ENCODE measurements at places on chromosomes 2 and 18.
A peak's percentile ranks its signal among the peaks of the same experiment; 100 is the strongest.

DNA sequence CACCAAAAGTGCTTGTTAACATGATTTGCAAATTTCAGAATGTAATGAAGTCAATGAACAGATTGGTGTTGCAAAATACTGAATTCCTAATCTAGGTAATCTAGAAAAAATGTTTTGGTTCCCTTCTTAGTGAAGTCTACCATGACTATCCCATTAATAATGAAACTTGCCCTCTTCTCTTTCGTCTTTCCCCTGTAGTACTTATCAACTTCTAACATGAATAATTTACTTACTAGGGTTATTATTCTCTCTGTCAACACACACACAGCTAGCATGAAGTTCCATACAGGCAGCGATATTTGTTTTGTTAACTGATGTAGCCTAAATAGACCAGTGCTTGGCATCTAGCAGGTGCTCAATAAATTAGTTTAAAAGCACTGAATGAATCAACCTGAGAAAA lies 160.2 kb downstream of the NCK2 start:
- DNase-seq: no peak

DNA sequence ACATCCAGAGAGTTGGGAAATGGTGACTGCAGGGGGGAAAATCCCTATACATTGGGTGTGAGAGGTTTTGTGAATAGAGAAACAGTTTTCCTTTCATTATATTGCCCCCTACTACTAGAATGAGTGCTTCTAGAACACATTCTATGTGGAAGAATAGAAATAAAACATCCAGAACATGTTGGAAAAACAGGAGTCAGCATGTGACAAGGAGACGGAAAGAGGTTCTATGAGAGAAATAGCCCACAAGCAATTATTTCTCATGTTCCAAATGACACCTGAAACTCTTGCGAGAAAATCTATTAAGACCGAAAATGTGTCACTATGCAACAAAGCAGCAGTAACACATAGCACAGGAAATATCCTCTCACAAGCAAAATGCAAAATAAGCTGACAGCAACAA lies 202.7 kb upstream of the SPOPL start:
- DNase-seq: no peak

GRCh38 chr2:70141212-70141901 lies 49.5 kb downstream of the C2orf42 start:
- DNase-seq: peak; percentile 91

- no peak for DNase-seq
These were observed 46.2 kb upstream of the ARHGAP28 start for GRCh38 chr18:6683112-6683876.

DNA sequence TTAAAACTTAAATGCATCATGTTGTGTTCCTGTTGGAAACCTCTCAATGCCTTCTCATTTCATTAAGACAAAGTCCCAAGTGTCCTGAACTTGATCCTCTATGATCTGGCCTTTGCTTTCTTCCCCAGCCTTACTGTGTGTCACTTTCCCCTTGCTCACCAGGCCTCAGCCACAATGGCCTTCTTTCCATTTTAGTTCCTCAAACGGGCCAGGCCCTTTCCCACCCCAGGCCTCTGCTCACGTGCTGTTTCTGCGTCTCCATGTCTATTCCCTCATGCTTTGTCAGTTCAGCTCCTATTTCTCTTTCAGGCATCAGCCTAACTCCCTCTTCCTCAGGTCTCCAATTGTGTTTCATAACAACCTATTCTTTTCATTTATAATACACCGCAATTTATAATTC lies 19.5 kb downstream of the CXCR4 start:
- DNase-seq: no peak

GRCh38 chr2:85468704-85469349 lies 50.3 kb downstream of the SH2D6 start:
- no peak for DNase-seq

GRCh38 chr2:118119761-118120400 lies 31.6 kb downstream of the INSIG2 start:
- DNase-seq: no peak

DNA sequence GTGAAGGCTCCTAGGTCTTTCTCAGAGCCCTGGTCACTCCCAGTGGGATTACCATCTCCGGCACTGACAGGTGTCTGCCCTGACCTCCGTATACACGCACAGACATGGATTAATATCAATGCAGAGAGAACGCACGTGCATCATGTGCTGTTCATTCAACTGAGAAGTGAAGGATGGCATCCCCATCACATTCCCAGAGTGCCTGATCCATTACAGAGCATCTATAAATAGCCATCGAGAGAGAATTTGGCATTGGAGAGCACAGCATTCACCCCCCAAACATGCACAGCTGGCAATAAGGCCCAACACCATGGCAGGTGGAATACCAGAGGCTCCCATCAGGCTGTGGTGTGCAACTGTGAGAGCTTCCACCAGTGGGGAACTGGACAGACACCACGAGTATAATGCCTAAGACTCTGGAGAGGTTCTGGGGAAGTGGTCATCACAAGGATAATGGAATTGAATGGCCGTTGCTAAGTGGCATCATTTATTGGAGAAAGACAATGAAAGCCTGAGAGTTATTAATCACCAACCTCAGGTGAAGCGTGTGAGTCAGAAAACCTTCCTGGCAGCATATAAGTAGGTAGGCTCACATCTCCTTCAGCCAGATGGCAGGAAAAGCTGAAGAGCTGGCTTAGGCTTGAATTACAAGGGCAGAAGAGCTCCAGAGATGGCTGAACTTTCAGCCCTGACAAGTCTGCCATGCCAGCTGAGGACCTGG lies 244.5 kb upstream of the ID2 start:
- peak; percentile 40 for DNase-seq

GRCh38 chr2:159916511-159916910 lies 118.5 kb upstream of the CD302 start:
- no peak for DNase-seq

GRCh38 chr2:3492951-3493614 lies 26.2 kb downstream of the ADI1 start:
- no peak for DNase-seq

DNA sequence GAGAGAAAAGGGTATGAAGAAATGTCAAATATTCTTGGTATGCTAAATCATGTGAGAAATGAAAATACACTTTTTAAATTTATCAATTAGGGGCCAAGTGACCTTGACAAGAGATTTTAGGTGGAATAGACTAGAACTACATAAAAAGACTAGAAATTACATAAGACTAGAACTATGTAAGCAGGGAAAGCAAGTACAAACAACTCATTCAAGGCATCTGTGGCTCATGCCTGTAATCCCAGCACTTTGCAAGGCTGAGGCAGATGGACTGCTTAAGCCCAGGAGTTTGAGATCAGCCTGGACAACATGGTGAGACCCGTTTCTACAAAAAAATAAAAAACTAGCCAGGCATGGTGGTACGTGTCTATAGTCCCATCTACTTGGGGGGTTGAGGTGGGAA lies 20.3 kb downstream of the SF3B1 start:
- no peak for DNase-seq

DNA sequence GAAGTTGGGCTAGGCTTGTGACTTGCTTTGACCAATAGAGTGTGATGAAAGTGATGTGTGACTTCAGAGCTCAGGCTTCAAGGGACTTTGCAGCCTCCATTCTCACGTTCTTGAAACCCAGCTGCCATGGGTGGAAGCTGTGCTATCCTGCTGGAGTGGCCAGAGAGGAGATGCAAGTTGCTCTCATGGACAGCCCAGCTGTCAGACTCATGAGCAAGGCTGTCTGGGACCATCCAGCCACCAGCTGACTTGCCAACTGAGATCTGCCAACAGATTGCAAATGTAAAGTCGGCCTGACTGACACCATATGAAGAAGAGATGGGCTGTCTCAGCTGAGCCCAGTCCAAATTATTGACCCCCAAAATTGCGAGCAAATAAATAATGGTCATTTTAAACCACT lies 226.4 kb upstream of the CXCR4 start:
- DNase-seq: no peak

GRCh38 chr18:6315517-6316331 lies 99.0 kb downstream of the L3MBTL4 start:
- no peak for DNase-seq
